ENCODE measurements at places on chromosomes 3 and 15. TPM values are rescaled to one million over a fixed set of nuclear protein-coding genes. Genes with fewer than 3 reads are reported as not detected.

- H3K36me3 ChIP-seq, result no peaks in the 10 kb centered on the region
- DNase-seq, result peak; percentile 74
- H3K27ac ChIP-seq, result no peak overlapping the region
These were observed 464.1 kb upstream of the RARB start for GRCh38 chr3:24963762-24964625.

DNA sequence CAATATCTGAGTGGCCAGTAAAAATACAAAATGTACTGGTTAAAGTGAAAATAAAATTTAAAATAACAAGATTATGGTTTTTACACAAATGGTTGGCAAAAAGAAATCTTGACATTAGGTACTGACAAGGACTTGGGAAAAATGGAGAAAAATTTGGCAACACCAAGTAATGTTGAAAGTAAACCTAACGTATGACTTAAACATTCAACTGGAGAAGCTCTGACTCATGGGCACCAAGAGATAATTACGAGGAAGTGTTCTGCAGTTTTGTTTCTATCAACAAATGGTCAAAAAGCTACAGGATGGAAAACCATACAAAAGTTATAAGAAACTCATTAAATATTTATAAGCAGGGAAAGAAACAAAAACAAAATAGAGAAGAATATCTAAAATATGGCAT, 177.7 kb downstream of the ZNF385D start:
- H3K4me3 ChIP-seq, result no peak overlapping the region
- no peaks in the 10 kb centered on the region for H3K27me3 ChIP-seq
- no peaks in the 10 kb centered on the region for H3K4me1 ChIP-seq
- H3K36me3 ChIP-seq, result no peaks in the 10 kb centered on the region

DNA sequence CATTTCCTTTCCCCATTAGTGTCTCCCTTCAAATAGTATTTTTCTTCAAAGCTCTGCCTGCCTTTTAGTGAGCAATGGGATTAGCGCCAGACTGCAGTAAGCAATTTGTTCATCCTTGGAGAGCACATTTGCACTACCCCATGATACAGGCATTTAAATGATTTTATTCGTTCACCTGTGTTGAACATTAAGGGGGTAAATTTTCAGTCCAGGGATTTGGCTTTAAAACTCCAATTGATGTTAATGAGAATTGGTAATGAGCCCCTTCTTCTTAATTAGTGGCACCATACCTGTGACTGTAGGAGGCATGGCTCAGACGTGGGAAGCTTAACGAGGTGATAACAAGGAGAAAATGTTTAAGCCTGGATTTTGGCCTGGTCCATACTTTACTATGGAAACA, 161.4 kb upstream of the NANOGP8 start:
- no peaks in the 10 kb centered on the region for H3K36me3 ChIP-seq
- peaks cover 33% of the 10 kb centered on the region for H3K4me1 ChIP-seq
- H3K27me3 ChIP-seq, result no peaks in the 10 kb centered on the region
- H3K27ac ChIP-seq, result peak overlapping the region; percentile 90

DNA sequence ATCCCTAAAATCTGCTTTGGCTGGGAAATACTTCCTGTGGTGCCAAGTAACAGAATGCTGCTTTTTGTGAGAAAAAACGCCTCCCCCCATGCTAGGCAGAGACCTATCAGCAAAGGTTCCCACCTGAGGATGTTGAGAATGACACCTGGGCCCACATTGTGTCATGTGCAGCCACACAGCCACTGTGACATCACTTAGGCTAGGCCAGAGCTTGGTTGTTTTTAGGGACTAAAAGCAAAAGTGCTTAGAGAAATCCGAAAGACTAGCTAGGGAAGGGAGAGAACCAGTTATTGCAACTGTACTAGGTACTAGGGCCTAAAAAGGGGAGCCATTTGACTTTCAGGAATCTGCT, 6.2 kb downstream of the ZDHHC3 start:
- no peaks in the 10 kb centered on the region for H3K27me3 ChIP-seq
- no peak overlapping the region for H3K4me3 ChIP-seq
- H3K36me3 ChIP-seq, result no peaks in the 10 kb centered on the region
- DNase-seq, result no peak
- no peaks in the 10 kb centered on the region for H3K4me1 ChIP-seq

- H3K27me3 ChIP-seq, result no peaks in the 10 kb centered on the region
- no peak overlapping the region for H3K27ac ChIP-seq
- H3K36me3 ChIP-seq, result no peaks in the 10 kb centered on the region
- no peak for DNase-seq
These were observed 102.9 kb upstream of the SMAD3 start for GRCh38 chr15:66962522-66962921.

- no peaks in the 10 kb centered on the region for H3K27me3 ChIP-seq
- no peak for DNase-seq
- no peak overlapping the region for H3K4me3 ChIP-seq
- H3K27ac ChIP-seq, result no peak overlapping the region
- H3K4me1 ChIP-seq, result no peaks in the 10 kb centered on the region
These were observed 87.4 kb upstream of the AGBL1 start for GRCh38 chr15:85992224-85992623.

DNA sequence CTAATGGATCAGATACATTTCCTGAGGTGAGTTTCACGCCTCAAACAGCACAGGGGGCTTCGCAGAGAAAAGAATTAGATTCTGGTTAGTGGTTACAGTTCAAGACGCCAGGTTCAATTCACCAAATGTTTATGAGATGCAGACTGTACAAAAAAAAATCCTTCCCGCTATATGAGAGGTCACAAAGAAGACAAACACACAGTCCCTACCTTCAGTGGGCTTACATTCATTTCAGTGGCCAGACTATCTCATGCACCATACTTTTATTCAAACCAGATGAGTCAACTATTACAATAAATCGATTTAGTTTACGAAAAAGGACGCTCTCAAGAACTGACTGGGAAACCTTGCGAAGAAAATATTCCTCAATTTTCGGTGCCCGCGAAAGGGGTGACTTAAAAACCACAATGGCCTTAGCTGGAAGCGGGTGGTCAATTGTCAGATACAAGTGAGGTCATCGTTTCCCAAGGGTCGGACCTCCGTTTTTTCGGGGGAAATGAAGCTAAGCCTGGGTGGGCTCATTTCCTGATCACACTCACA, 695 bp downstream of the METTL6 start:
- peaks cover 19% of the 10 kb centered on the region for H3K4me1 ChIP-seq
- no peak for DNase-seq
- H3K27ac ChIP-seq, result peak overlapping the region; percentile 88

- H3K36me3 ChIP-seq, result no peaks in the 10 kb centered on the region
- H3K27me3 ChIP-seq, result no peaks in the 10 kb centered on the region
- DNase-seq, result no peak
- no peaks in the 10 kb centered on the region for H3K4me1 ChIP-seq
- no peak overlapping the region for H3K4me3 ChIP-seq
These were observed 42.0 kb upstream of the ATP10A start for GRCh38 chr15:25905140-25905539.

GRCh38 chr3:148466143-148466542, 231.6 kb upstream of the AGTR1 start:
- H3K4me1 ChIP-seq, result peaks cover 18% of the 10 kb centered on the region
- no peak overlapping the region for H3K4me3 ChIP-seq
- peak; percentile 21 for DNase-seq
- H3K27ac ChIP-seq, result no peak overlapping the region
- no peaks in the 10 kb centered on the region for H3K27me3 ChIP-seq

DNA sequence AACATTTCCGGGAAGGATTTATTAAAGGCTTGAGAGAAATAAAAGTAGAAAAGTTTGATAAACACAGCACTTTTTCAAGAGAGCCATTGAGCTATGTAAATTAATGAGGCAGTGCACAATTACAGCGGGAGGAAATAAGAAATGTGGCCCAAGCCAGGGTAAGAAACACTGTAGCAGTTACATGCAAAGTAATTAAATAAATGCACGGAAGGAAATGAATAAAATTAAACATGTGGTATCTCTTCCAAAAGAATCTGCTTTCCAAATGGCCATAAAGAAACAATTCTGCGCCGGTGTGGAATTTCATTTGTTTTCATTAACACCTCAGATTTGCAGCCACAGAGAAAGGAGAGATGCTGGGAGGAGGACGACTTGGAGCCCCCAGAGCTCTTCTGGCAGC, 35.3 kb downstream of the ZPLD1 start:
- no peak for DNase-seq
- no peak overlapping the region for H3K4me3 ChIP-seq
- no peaks in the 10 kb centered on the region for H3K36me3 ChIP-seq
- no peaks in the 10 kb centered on the region for H3K27me3 ChIP-seq
- H3K4me1 ChIP-seq, result no peaks in the 10 kb centered on the region

DNA sequence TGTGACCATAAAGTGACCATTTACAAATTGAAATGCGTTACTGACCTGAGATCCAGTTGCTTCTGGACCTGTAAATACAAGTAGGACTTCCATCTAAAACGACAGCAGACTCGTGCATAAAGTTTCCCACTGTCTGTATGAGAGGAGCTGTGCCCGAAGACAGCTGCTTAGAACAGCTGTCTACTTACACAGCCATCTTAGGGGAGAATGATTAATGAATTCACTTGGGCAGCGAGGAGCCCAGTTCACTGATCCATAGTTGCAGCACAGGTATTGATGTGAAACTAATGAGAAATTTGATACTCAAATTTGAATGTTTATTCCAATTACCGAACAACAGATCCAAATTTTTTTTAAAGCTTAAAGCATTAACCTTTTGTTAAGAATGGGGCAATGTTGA, 748.1 kb downstream of the NR2F2 start:
- 0 out of 2 replicates have a peak, but pooled peaks cover 3% of the 10 kb centered on the region for H3K4me1 ChIP-seq
- DNase-seq, result no peak
- H3K36me3 ChIP-seq, result no peaks in the 10 kb centered on the region
- H3K27ac ChIP-seq, result no peak overlapping the region
- H3K27me3 ChIP-seq, result no peaks in the 10 kb centered on the region

GRCh38 chr15:78880813-78881212, 8.1 kb downstream of the MORF4L1 start:
- DNase-seq, result no peak
- peaks cover 39% of the 10 kb centered on the region for H3K36me3 ChIP-seq
- H3K27ac ChIP-seq, result no peak overlapping the region

DNA sequence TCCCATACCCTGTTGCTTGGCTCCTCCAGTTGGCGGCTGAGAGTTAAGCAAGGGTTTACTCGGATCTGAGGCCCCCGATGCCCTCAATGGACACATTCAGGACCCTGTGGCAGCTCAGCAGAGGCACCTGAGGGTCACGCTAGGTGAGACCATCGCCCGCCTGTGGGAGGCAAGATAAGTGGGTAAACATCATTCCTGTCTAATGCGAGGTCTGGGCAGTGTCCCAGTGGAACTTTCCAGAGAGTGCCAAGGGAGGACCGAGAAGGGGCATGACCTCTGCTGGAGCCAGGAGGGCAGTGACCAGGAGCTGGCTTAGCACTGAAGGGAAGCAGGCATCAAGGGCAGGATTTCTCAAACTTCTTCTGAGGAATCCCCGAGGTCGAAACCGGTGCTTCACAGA, 65.4 kb upstream of the SEC61A1 start:
- H3K27ac ChIP-seq, result no peak overlapping the region
- H3K36me3 ChIP-seq, result no peaks in the 10 kb centered on the region
- 0 out of 2 replicates have a peak, but pooled peaks cover under 1% of the 10 kb centered on the region for H3K27me3 ChIP-seq
- DNase-seq, result no peak

DNA sequence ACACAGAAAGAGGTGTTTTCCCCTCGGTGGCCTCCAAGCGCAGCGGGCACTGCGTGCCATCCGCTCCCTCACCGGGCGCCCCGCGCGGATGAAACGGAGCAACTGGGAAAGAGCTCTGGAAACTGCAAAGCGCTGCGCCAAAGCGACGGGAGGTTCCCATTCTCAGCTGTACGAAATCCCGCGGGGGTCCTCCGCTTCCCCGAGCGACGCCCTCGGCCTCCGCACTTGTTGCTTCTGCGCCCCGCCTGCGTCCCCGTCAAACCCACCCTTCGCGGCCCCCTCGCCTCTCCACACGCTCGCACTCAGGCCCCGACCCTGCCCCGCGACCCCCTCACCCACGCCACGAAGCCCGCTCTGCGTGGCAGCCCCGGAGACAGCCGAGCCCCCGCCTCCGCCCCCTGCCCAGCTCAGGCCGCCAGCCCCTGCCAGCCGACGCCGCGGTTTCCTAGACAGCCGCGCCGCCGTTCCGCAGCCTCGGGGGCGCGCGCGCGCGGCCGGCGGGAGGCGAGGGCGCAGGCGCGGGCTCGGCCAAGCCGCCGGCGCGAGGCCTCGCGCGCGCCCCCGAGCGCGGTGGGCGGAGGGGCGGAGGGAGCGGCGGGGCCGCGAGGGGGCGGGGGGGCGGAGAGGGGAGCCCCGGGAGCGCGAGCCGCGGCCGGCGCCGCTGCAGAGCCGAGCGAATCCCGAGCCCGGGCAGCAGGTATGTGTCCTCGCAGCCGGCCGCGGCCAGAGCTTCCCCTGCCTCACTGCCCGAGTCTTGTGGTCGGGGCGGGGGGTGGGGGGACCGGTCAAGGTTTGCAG, at the start of gene TMEM266:
Gene TMEM266 (plus strand): TSS at position 666 of the 798 bp plus-strand sequence. CDS start 74,279 bp downstream, outside the sequence.
- no peaks in the 10 kb centered on the region for H3K36me3 ChIP-seq
- H3K4me1 ChIP-seq, result peaks cover 38% of the 10 kb centered on the region
- H3K4me3 ChIP-seq, result peak within 1 kb of the TSS; percentile 85
- H3K27ac ChIP-seq, result no peak within 1 kb of the TSS
- DNase-seq, result peak; percentile 88
- peaks cover 25% of the 10 kb centered on the region for H3K27me3 ChIP-seq

DNA sequence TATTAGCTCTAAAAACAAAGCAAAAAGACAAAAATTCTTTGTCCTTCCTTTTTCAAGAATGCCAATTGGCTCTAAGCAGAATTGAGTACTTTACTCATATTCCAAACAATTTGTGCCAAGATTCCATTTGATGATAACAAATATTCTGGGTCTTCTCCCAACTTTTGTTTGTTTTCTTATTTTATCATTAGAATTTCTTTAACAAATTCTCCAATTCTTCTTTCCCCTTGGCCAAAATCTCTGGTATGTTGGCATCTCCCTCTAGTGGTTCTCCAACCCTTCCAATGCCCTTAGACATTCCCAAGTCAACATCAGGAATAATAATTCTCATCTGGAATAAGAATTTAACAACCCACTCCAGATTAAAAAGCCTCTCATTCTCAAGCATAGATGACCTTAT, 5.3 kb downstream of the CPOX start:
- H3K27ac ChIP-seq, result no peak overlapping the region
- no peak overlapping the region for H3K4me3 ChIP-seq
- H3K4me1 ChIP-seq, result peaks cover 7% of the 10 kb centered on the region
- H3K27me3 ChIP-seq, result no peaks in the 10 kb centered on the region
- H3K36me3 ChIP-seq, result peaks cover 40% of the 10 kb centered on the region

GRCh38 chr3:160218136-160218535, 7.1 kb upstream of the C3orf80 start:
- H3K36me3 ChIP-seq, result no peaks in the 10 kb centered on the region
- no peak for DNase-seq
- no peak overlapping the region for H3K4me3 ChIP-seq

DNA sequence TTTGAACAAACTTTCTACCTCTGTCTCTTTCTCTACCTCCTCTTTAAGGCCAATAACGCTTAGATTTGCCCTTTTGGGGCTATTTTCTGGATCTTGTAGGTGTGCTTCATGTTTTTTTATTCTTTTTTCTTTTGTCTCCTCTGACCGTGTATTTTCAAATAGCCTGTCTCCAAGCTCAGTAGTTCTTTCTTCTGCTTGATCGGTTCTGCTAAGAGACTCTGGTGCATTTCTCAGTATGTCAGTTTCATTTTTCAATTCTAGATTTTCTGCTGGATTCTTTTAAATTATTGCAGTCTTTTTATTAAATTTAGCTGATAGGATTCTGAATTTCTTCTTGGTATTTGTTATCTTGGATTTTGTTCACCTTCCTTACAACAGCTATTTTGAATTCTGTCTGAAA, 148.7 kb downstream of the RSRC1 start:
- no peaks in the 10 kb centered on the region for H3K27me3 ChIP-seq
- H3K27ac ChIP-seq, result no peak overlapping the region
- H3K36me3 ChIP-seq, result no peaks in the 10 kb centered on the region
- H3K4me1 ChIP-seq, result no peaks in the 10 kb centered on the region

GUCA1C gene
- not detected for total RNA-seq

TMEM108 gene
- total RNA-seq, result 7.4 TPM

TRH gene
- total RNA-seq, result not detected

ACVR2B gene
- 90.3 TPM for total RNA-seq

GOLGA8S gene
- total RNA-seq, result not detected

SKOR1 gene
- total RNA-seq, result 0.17 TPM

CPN2 gene
- not detected for total RNA-seq

CADPS gene
- 16.4 TPM for total RNA-seq

Data from GM23338 (cell line).